ENCODE measurements at places on chromosomes 1 and 21.

DNA sequence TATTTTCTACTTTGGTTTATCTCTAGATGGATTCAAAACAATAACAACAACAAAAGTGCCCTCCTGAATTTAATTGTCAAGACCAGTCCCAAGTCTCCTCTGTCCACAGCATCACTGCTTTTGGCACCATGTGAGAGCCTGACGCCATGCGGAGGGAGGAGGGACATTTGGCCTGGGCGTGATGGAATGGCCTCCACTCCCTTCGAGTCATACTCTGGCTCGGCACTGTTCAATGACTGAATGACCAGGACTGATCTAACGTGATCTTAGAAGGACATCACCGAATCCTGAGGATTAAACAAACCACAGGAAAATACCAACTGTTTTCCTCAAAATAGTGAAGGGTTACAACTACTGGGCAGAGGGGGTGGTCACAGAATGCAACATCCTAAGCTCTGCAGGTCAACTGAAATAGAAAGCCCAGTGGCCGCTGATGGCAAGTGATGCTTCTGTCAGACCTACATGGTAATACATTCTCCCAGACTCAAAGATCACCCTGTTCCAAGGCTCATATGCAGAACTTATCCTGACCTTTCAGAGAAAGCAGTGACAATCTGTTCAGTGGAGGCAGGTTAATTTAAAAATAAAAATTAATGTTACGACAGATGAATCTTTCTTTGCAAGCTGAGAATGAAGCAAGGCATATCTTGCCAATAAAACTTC is 19.1 kb downstream of the SRSF4 start:
- DNase-seq = no peak

DNA sequence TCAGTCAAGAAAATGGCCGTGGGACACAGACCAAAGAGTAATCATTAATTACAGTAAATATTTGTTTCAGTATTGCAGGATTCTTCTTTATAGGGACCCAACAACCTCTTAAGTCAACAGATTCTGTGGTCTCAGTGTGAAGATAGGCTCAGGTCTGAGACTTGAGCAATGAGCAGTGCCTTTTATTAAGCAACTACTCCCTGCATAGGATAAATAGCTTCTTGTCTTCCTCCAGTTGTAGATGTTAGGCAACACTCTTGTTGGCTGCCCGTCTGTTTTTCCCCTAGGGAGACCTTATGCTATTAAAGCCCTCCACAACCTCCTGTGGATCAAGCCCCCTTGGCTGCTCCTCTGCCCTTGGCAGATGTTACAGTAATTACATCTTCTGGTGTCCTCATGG is 1.8 kb upstream of the OMA1 start:
- DNase-seq = no peak

- DNase-seq = peak; percentile 39
Observed at GRCh38 chr1:86154571-86155050, 2.0 kb downstream of the COL24A1 start.

DNA sequence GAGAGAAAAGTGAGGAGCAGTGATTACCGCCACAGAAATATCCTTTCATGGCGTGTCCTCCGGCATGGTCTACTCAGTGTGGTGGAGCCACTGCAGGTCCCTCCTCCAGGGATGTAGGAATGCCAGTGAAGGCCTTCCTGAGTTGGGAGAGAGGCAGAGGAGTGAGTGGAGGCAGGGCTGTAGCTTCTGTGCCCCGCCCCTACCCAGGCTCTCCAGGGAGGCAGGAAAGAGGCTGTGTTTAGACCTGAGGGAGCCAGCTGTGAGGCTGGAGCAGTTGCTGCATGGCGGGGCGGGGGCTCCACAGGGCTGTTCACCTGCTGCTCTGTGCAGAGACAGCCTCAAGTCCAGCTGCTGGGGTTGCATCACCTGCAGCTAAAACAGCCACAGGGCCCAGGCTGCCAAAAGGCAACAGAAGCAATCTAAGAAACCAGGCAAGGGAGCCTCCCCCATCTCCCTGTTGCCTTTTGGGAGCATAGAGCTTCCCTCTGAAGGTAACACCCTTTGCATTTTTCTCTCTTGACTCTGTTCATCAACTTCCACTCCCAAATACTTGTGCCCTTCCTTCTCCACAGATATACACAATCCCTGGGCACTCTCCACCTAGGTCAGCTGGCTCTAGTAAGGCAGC is 801 bp upstream of the ANXA9 start:
- DNase-seq = no peak

DNA sequence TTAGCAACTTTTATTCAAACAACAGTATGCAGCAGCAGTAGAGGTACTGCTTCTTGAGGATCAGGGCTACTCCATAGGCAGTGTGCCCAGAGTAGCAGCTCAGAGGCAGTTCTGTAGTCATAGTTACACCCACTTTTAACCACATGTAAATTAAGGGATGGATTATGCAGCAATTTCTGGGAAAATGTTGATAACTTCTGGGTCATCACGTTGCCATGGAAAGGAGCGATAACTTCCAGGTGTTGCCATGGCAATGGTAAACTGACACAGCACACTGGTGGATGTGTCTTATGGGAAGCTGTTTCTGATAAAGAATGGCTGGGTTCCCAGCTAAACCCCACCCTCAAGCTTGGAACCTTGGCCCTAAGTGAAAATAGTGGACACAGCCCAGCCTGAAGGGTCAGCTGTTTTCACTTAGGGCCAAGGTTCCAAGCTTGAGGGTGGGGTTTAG is 29.0 kb upstream of the PLA2G2A start:
- no peak for DNase-seq

DNA sequence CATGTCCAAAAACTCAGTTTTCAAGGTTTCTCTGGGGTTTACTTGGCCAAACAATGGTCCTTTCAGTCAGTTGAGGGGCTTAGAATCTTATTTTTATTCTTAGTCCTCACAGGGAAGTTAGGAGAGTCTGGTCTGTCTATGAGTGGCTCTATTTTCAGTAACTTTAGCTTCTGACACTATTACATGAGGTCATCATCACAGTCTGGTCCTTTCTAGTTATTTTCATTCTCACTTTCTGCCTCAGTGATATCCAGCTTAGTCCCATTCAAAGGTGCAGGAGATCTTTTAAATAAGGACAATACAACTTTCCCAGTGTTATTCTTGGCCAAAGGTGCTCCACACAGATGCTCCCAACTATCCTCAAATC is 30.0 kb upstream of the FGGY start:
- no peak for DNase-seq

- no peak for DNase-seq
Observed at GRCh38 chr1:17563494-17564281, 24.2 kb downstream of the ARHGEF10L start.

GRCh38 chr21:17786851-17787181 is 32.3 kb downstream of the C21orf91 start:
- DNase-seq = no peak

DNA sequence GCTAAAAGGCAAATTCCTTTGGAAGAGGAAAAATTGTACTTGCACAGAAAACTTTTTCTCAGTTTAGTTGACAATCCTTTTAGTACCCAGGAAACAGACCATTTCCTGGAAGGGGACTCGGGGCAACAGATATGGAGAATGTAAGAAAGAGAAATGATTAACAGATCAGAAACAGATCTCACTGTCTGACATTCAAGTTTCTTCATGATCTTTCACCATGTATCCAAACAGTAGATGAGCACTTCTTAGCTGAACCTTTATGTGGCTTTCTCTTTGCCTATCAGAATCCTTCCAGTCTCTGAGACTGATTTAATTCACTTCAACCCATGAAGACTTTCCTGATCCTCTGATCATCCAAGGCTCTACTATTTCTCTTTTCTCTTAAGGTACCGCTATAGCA is 2.7 kb downstream of the TTLL7 start:
- no peak for DNase-seq
